Mesenteric fat pad (tissue), 1 donor: ENCODE measurements at places on chromosomes 16 and 17. TPM values are rescaled to one million over a fixed set of nuclear protein-coding genes. Genes with fewer than 3 reads are reported as not detected.

DNA sequence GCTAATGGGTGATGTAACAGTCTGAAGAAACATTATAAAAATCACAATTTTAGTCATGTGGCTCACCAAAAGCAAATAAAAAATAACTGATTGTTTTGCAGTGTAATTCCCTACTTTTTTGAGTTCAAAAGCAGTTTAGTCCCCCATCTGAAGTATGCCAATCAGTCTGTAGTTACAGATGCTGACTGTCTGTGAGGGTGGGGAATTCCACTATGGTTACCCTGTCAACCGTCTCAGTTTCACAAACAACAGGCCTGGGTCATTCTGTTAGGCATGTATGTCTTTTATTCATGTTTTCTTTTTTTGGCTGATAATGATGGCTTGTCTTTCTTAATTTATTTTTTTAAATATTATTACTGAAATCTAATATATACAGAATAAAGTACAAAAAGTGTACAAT lies 69.3 kb downstream of the STXBP4 start:
- DNase-seq: no peak

GRCh38 chr16:17205279-17206211 lies 265.2 kb downstream of the XYLT1 start:
- no peak for DNase-seq

GRCh38 chr16:86199871-86200695 lies 301.1 kb downstream of the IRF8 start:
- peak; percentile 45 for DNase-seq

DNA sequence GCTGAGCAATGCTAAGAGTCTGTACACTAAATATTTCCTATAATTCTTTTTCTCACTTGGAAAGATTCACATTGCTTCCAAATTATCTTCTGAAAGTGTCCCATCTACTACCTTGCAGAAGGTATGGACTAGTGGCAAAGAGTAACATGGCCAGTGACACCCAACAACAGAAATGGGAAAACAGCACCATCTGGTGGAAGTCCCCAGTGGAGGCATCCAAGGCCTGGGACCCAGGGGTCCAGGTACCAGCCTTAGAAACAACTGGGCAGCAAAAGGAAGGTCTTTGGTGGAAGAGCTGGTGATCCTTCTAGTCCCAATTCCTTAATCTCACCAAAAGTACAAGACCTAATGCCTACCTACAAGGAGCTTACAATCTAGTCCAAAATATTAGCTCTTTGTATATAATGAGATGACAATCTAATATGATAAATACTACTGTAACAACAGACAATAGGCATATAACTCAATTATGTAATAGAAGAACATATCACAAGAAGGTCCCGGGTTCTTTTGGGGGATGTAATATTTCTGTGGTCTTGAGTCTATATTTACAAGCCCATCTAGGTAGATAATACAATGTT lies 55.3 kb downstream of the SKAP1 start:
- no peak for DNase-seq

DNA sequence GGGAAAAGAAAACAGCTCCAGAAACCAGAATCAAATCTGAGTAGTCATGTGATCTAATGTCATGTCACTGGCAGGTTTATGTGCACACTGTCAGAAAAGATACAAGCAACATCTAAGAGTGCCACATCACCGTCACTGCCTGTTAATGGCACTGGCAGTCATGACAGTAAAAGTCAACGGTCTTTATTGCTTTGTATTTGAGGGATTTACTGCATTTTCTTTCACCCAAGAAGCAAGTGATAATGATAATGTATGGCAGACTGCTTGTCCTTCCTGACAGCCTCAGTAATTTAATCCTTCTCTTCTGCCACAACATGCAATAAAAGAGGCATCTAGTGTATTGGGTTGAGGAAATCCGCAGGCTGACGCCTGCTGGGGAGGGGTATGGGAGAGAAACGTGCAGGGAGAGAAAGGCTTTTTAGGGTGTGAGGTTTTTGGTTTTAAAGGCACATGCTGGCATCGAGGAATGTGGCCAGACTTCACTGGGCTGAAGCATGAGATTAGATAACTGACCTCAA lies 92.4 kb downstream of the RPGRIP1L start:
- DNase-seq: no peak

DNA sequence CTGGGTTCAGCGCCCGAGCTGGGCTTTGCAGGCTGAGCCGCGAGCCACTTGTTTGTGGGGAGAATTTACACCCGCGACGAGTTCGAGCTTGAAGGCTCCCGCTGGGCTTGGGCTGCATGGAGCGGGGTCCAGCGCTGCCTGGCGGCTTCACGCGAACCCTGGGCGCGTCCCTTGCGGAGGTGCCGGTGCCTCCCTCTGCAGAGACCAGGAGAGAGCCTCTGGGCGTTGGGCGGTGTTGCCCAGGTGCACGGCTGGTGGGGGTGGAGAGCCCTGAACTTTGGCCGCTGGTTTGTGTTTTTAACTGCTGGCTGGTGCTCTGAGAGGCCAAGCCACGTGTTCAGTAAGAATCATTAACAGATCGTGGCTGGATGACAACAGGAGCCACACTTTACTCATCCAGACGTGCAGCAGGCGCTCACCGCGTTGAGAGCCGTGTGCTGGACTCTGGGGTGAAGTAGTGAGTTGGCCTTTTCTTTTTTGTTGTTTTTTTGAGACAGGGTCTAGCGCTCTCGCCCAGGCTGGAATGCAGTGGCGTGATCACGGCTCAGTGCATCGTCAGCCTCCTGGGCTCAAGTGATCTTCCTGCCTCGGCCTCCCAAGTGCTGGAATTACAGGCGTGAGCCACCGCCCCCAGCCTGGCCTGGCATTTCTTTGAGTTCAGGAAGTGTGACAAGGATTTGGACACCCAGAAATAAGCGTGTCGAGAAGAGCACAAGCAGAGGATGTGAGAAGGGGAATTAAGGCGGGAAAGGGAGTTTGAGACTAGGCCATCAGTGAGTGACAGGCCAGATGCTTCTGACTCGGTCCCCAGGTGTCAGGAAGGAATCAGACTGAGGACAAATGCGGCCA lies 827 bp downstream of the CDK10 start:
- DNase-seq: no peak

GRCh38 chr17:36608794-36609497 lies 7.6 kb downstream of the MRM1 start:
- DNase-seq: no peak

DNA sequence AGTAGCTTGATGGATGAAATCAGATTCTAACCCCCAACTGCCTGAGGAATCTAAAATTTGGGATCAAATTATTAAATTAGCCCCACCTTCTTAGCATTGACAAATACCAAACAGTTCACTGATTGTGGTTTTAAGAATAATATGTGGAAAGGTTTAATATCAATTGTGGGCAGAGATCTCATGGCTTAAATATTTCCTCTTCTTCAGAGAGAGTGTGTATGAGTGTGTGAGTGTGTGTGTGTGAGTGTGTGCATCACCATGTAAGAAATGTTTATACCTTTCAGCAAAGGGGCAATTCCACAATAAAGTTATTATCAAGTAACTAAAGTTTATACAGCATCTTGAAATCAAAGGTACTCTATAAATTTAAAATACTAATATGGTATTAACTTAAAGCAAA lies 3.2 kb downstream of the SMURF2 start:
- no peak for DNase-seq

DNA sequence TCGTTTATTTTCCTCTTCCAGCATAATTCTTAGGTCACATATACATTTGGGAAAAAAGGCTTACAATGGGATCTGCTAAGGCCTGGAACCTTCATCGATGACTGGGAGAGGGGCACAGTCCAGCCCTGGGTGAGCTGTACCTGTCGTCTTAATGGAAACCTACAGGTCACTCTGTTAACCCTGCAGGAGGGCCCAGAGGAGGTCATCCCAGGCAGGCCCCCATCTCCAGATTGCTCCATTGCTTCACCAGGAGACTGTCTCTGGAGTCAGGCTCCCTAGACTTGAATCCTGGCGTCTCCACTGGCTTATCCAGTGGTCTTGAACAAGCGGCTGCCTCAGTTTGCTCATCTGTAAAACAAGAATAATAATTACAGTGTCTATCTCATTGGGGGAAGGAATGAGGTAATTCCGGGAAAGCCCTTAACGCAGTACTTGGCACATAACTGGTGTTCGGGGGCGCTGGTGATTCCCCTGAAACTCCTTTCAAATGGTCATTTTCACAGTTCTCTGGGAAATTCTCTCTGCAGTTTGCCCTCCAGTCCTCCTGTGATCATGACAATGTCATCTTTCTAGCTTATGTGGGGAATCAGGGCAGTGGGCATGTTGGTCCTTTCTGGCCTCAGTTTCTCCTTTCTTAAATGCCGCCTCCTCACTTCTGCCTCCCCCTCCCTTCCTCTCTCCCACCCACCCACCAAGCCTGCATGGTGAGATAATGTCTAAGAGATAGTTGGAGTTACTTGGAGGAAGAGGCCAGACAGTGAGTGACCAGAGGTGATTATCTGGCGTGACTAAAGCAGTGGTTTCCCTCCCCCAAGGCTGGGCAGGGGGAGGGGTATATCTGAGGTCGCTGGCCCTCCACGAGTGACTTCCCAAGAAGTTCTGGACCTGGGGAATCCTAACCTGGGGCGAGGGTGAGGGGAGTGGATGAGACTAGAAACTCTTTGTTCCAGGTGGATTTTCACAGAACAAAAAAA lies 31.3 kb upstream of the TAC4 start:
- no peak for DNase-seq

DNA sequence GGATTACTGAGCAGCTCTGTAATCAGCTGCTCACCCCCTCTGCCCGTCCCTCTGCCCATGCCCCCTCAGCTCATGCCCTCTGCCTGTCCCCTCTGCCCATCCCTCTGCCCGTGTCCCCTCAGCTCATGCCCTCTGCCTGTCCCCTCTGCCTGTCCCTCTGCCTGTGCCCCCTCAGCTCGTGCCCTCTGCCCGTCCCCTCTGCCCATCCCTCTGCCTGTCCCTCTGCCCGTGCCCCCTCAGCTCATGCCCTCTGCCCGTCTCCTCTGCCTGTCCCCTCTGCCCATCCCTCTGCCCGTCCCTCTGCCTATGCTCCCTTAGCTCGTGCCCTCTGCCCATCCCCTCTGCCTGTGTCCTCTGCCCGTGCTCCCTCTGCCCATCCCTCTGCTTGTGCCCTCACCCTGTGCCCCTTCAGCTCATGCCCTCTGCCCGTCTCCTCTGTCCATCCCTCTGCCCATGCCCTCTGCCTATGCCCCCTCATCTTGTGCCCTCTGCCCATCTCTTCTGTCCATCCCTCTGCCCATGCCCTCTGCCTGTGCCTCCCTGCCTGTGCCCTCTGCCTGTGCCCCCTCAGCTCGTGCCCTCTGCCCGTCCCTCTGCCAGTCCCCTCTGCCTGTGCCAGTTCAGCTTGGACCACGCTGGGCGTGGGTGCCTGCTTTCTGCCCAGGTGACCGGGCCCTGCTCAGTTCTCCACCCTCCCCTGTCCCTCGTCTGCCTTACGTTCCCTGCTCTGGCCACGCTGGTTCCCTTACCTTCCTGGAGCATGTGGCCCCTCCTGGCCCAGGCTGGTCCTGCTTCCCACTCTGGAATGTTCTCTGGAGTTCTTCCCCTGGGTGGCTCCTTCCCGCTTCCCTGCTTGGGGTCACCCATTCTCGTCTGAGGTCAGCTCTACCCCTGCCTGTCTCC lies 97.6 kb downstream of the NPIPB11 start:
- no peak for DNase-seq

DNA sequence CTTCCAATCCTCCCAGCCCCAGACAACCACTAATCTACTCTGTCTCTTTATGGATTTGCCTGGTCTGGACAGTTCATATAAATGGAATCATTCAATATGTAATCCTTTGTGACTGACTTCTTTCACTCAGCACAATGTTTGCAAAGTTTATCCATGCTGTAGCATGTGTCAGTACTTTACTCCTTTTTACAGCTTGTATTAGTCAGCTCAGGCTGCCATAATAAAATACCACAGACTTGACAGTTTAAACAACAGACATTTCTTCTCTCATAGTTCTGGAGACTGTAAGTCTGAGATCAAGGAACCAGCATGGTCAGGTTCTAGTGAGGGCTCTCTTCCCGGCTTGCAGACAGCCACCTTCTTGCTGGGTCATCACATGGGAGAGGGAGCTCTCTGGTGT lies 41.3 kb downstream of the GPRC5B start:
- DNase-seq: no peak

GRCh38 chr17:74776990-74777389 lies 845 bp upstream of the NAT9 start:
- DNase-seq: no peak

- DNase-seq: peak; percentile 81
Observed at GRCh38 chr16:84461413-84462295, 42.8 kb downstream of the MEAK7 start.

- DNase-seq: no peak
Observed at GRCh38 chr16:76796416-76796815, 394.6 kb upstream of the MON1B start.

DNA sequence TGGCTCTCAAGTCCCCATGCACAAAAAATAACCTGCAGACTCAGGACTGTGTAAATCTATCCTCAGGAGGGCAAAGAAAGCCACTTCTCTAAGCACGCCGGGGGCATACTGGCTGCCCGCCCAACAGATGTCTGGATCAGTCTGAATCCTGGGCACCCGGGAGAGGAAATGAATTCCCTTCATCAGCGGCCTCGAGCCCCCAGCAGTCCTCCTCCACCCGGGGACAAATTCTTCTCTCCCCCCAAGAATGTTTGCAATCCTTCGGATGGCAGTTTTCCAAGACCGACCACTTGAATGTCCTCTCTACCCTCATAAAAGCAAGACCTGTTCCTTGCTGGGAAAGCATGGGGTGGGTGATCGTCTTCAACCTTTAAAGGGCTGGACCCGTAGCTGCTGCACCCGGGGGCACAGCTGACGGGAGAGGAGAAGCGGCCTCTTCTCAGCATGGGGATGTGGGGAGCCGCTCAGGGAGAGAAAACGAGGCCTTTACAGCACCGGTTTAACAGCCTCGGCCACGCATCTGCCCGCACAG lies 9.4 kb upstream of the MAP2K3 start:
- no peak for DNase-seq

DNA sequence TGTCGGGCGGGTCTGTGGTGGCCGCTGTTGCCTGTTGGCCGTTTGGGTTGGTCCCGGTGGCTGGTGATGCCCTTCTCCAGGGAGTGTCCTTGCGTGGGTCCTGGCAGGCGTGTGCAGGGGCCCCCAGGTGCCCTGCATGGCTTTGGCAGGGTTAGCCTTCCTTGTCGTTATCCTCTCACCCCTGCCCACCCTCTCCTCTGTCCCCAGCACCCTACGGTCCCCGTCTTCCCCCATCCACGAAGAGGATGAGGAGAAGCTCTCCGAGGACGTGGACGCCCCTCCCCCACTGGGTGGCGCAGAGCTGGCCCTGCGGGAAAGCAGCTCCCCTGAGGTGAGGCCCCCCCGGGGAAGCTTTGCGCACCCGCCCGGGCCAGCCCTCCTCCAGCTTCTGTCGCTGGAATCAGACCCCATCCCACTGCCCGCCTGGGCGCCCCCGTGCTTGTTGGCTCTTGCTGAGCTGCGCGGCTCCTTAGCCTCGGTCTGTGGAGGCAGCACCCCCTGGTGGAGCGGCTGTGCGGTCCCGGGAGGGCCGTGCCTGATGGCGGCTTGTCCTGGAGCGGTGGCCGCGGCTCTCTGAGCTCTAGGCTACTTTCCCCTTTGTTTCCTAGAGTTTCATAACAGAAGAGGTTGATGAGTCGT lies 10.6 kb upstream of the NUDT16L1 start:
- no peak for DNase-seq

GRCh38 chr17:2230877-2231276 lies 72.7 kb downstream of the SMG6 start:
- no peak for DNase-seq

ZFP3 gene
- total RNA-seq: 4.2 TPM

NXPH3 gene
- total RNA-seq: 3.8 TPM

CTRB2 gene
- 4.1 TPM for total RNA-seq

SLC16A13 gene
- 2.9 TPM for total RNA-seq

NTN1 gene
- total RNA-seq: 3.1 TPM

GNAO1 gene
- 3.0 TPM for total RNA-seq
